Tibial nerve (tissue), 4 donors: ENCODE measurements at places on chromosomes 5 and 9. TPM values are rescaled to one million over a fixed set of nuclear protein-coding genes. Genes with fewer than 3 reads are reported as not detected.

DNA sequence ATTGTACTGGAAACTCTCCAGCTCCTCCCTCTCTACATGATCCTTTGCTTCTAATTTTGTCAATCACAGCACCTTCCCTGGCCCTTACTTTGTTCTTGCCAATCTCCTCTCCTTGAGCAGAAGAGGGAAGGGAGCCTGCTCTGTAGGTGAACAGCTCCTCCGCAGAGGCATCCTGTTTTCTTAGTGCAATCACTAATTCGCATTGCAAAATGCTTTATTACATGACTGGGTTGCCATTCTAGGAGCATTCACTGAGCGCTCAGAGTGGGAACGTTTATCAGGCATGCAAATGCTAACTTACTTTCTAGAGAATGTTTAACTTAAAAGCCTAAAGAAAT lies 416 bp upstream of the SNX18 start:
- H3K4me1 ChIP-seq = no peaks in the 10 kb centered on the region
- no peaks in the 10 kb centered on the region for H3K36me3 ChIP-seq
- DNase-seq = no peak
- H3K27ac ChIP-seq = no peak overlapping the region
- peak overlapping the region; percentile 79 for H3K4me3 ChIP-seq

- no peak overlapping the region for H3K4me3 ChIP-seq
- peaks cover 4% of the 10 kb centered on the region for H3K4me1 ChIP-seq
- H3K36me3 ChIP-seq = no peaks in the 10 kb centered on the region
- DNase-seq = no peak
Measured at GRCh38 chr5:113081881-113082546, 105.4 kb downstream of the DCP2 start.

- no peak overlapping the region for H3K4me3 ChIP-seq
- H3K4me1 ChIP-seq = no peaks in the 10 kb centered on the region
- no peaks in the 10 kb centered on the region for H3K27me3 ChIP-seq
- no peak for DNase-seq
- no peak overlapping the region for H3K27ac ChIP-seq
Measured at GRCh38 chr5:173761178-173761513, 127.0 kb upstream of the CPEB4 start.

GRCh38 chr5:152529440-152529839 lies 124.4 kb upstream of the NMUR2 start:
- no peaks in the 10 kb centered on the region for H3K36me3 ChIP-seq
- H3K27me3 ChIP-seq = no peaks in the 10 kb centered on the region
- DNase-seq = no peak
- no peak overlapping the region for H3K27ac ChIP-seq
- no peaks in the 10 kb centered on the region for H3K4me1 ChIP-seq
- H3K4me3 ChIP-seq = no peak overlapping the region

GRCh38 chr5:112800891-112801290 lies 60.2 kb upstream of the SRP19 start:
- H3K36me3 ChIP-seq = no peaks in the 10 kb centered on the region
- H3K27me3 ChIP-seq = no peaks in the 10 kb centered on the region
- H3K4me1 ChIP-seq = no peaks in the 10 kb centered on the region
- no peak overlapping the region for H3K4me3 ChIP-seq
- no peak for DNase-seq

DNA sequence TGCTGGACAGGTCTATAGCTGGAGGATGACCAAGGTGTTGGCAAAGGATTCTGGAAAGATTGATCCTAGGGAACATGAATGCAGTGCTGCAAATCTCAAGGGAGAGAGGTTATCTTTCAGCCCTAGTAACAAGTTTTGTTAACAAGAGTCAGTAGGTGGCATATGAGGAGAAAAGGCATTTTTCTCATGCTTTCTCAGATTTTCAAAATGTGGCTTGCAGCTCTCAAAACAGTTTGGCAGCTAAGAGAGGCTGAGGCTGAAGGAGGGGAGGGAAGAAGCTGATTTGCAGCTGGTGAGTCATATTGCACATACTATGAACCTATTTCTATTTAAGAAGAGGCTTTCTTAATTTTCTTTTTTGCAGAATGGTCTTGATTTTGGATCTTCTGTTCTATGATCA lies 64.3 kb upstream of the PCA3 start:
- H3K27ac ChIP-seq = no peak overlapping the region
- H3K4me3 ChIP-seq = no peak overlapping the region
- H3K4me1 ChIP-seq = no peaks in the 10 kb centered on the region

GRCh38 chr5:121426153-121426552 lies 425.5 kb upstream of the FTMT start:
- no peak overlapping the region for H3K4me3 ChIP-seq
- no peaks in the 10 kb centered on the region for H3K36me3 ChIP-seq
- no peaks in the 10 kb centered on the region for H3K4me1 ChIP-seq
- H3K27ac ChIP-seq = no peak overlapping the region
- no peaks in the 10 kb centered on the region for H3K27me3 ChIP-seq
- DNase-seq = no peak

DNA sequence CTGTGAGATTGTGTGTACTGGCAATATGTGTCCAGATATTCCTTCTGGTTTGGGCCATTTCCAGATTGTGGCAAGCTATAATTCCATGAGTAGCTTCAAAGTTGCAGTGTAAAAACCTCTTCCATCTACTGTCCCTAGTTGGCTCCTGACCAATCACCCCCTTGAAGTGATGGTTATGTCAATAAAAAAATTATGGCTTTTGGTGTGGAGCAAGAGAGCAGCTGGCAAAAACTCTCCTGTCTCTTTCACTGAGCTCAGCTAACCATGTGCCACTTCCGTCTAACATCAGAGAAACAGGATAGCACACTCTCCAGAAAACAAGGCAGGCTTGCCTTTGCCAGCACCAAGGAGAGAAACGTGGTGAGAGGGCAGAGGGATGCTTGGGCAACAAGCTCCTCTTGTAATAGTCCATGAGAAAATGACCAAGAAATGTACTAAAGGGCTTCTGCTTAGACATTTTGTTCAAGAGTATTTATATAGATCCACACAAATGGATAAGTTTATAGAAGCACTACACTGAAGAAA lies 914.4 kb upstream of the SEMA6A start:
- no peaks in the 10 kb centered on the region for H3K27me3 ChIP-seq
- DNase-seq = no peak
- no peaks in the 10 kb centered on the region for H3K4me1 ChIP-seq
- H3K4me3 ChIP-seq = no peak overlapping the region
- no peak overlapping the region for H3K27ac ChIP-seq

DNA sequence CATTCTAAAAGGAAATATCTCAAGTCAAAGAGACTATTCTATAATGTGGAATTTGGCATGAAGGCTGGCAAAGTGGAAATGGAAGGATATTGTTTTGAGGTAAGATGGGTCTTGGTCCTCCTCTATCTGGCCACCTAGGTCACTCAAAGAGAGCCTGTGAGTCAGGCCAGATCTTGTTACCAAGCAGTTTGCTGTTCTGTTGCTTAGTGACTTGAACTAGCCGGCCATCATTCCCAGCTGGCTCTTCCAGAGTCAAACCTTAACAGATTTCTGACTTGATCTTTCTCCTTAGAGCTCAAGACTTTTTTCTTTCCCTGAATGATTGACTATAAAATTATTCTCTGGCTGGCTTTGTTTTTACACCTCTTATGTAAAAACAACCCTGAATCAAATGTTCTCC lies 136.1 kb downstream of the PDE4D start:
- no peak overlapping the region for H3K27ac ChIP-seq
- DNase-seq = no peak

- H3K4me3 ChIP-seq = no peak overlapping the region
- DNase-seq = no peak
- no peak overlapping the region for H3K27ac ChIP-seq
- no peaks in the 10 kb centered on the region for H3K27me3 ChIP-seq
- no peaks in the 10 kb centered on the region for H3K36me3 ChIP-seq
Measured at GRCh38 chr5:116528519-116529234, 45.9 kb downstream of the SEMA6A start.

DNA sequence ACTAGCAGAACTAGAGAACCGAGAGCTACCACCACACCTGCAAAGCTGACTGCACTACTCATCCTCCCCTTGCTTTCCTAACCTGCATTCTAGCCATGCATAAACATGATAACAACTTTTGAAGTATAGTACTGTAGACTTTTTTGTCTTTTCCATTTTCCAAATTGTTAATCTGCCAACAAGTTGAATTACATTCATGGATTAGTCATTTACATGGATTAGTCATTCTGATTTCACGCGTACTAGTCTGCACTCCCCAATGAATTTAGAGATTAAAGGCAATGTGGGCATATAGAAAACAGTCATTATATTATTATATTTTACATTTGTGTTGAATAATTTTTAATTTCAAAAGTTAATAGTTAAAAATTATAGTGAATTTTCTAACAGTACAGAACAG lies 81.4 kb downstream of the EDIL3 start:
- H3K27ac ChIP-seq = no peak overlapping the region
- H3K36me3 ChIP-seq = no peaks in the 10 kb centered on the region
- no peak overlapping the region for H3K4me3 ChIP-seq
- no peaks in the 10 kb centered on the region for H3K4me1 ChIP-seq
- no peaks in the 10 kb centered on the region for H3K27me3 ChIP-seq

DNA sequence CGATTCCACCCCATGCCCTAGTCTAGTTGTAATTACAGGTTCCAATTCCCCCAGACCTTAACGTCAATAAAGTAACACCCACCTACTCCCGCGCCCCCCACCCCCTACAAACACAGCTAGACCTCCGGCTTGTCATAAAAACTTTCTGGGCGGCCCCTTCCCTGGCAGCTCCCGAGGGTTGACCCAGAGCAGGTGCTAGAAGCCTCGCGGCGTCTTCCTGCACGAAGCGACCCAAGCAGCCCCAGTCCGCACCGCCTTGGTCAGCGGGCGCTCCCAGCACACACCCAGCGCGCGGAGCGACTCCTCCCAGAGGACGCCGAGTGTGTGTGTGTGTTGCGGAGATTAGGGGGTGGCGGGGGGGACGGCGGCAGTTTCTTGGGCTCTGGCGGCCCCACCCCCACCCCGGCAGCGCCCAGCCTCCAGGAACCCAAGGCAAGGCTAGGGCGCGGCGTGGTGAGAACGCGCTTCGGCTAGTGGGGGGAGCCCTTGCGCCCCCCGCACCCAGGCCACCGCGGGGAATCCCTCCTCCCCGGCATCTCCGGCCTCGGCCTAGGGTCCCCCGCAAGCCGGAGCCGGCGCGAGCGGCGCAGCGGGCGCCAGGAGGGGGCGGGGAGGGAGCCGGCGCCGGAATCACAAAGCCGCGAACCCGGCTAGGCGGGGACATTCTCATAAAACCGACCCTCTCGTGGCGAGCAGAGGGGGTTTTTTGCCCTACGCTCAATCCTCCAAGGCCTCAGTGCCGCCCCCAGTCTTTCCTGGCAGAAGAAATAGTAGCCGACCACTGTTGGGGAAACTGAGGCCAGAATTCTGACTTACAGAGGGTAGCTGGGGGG lies 2.2 kb downstream of the PCDH1 start:
- DNase-seq = no peak
- H3K4me1 ChIP-seq = no peaks in the 10 kb centered on the region
- peak overlapping the region; percentile 79 for H3K4me3 ChIP-seq
- no peaks in the 10 kb centered on the region for H3K36me3 ChIP-seq
- peaks cover 26% of the 10 kb centered on the region for H3K27me3 ChIP-seq

DNA sequence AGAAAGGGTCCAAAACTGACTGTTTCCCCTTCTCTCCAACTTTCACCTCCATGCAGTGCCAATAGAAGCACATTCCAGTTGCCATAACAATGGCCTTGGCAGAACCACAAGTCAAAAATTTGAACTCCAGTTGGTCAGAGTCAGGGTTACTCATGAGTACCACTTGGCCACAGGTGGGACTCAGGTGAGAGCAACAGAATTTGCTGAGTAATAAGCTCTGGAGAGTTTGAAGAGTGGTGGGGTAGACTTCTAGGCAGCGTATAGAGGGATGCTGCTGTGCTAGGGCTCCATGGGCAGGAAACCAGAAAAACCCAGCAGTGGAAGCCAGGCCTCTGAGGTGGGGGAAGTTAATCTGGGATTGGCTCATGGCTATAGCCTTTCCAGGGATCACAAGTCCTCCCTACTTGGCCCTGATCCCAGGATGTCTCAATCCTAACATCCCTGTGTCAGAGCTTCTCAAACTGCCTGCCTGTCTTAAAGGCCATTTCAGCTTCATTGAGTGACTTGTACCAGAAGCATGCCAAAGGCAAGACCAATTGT lies 30.2 kb downstream of the SNX18 start:
- no peaks in the 10 kb centered on the region for H3K4me1 ChIP-seq
- no peaks in the 10 kb centered on the region for H3K36me3 ChIP-seq
- H3K27me3 ChIP-seq = no peaks in the 10 kb centered on the region
- H3K4me3 ChIP-seq = no peak overlapping the region

- H3K36me3 ChIP-seq = no peaks in the 10 kb centered on the region
- no peaks in the 10 kb centered on the region for H3K27me3 ChIP-seq
- no peak overlapping the region for H3K4me3 ChIP-seq
- H3K27ac ChIP-seq = peak overlapping the region; percentile 90
- H3K4me1 ChIP-seq = peaks cover 13% of the 10 kb centered on the region
Measured at GRCh38 chr9:126376311-126377175, 49.9 kb downstream of the MVB12B start.

- no peak overlapping the region for H3K4me3 ChIP-seq
- no peak for DNase-seq
- no peaks in the 10 kb centered on the region for H3K4me1 ChIP-seq
- H3K27ac ChIP-seq = no peak overlapping the region
- no peaks in the 10 kb centered on the region for H3K36me3 ChIP-seq
- no peaks in the 10 kb centered on the region for H3K27me3 ChIP-seq
Measured at GRCh38 chr9:14766299-14766698, 43.8 kb upstream of the CER1 start.

- peak overlapping the region; percentile 17 for H3K27ac ChIP-seq
- H3K36me3 ChIP-seq = no peaks in the 10 kb centered on the region
- DNase-seq = no peak
Measured at GRCh38 chr5:10704949-10705621, 55.9 kb downstream of the DAP start.

- no peaks in the 10 kb centered on the region for H3K4me1 ChIP-seq
- no peak overlapping the region for H3K27ac ChIP-seq
- no peaks in the 10 kb centered on the region for H3K27me3 ChIP-seq
- H3K36me3 ChIP-seq = no peaks in the 10 kb centered on the region
- no peak for DNase-seq
Measured at GRCh38 chr5:74105126-74105780, 479.3 kb downstream of the ARHGEF28 start.

SGTB gene
- total RNA-seq = 10.8 TPM

OR4F3 gene
- not detected for total RNA-seq

PCDHB2 gene
- 7.1 TPM for total RNA-seq

FOXD4L3 gene
- total RNA-seq = not detected

CARTPT gene
- not detected for total RNA-seq
